ENCODE measurements at places on chromosomes 7 and 10.
A peak's percentile ranks its signal among the peaks of the same experiment; 100 is the strongest.

DNA sequence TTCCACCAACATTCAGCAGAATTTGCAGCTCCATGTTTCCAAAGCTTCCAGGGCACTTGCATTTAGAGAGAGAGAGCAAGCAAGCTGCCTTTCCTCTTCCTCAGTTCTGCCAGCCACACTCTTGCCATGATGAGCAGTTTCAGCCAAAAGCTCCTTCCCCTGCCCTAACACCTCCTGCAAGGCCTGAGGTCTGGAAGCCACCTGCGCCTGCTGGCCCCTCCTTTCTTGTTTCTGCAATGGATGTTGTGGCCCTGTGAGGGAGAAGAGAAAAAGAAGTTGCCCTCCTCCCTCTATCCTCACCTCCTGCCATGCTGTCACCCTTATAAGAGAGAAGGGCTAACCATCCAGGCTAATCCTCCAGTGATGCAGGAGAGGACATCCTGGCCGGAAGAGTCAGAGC lies 48.7 kb downstream of the IKZF1 start:
- no peak for DNase-seq

GRCh38 chr7:33593611-33594010 lies 311.7 kb upstream of the BMPER start:
- no peak for DNase-seq

DNA sequence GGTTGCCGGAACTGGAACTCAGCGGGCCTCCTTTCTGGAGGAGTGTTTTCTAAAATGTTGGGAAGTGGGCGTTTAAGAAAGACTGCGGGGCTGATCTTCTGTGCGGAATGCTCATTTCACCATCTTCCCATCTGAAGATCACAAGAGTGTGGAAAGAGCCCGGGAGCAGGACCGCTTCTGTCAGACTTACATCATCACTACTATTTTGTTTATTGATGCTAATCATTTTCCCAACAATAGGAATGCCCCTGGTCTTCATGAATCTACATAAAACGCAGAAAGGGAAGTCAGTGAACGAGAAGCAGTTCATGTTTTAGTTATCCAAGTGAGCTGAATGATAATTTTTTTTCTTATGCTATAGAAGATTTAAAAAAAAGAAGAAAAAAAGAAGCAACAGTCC lies 447.8 kb upstream of the MKI67 start:
- DNase-seq = no peak

GRCh38 chr7:116736927-116737715 lies 65.1 kb downstream of the MET start:
- DNase-seq = no peak

- no peak for DNase-seq
These were observed 1151.1 kb downstream of the TYW1 start for GRCh38 chr7:68147614-68148238.

DNA sequence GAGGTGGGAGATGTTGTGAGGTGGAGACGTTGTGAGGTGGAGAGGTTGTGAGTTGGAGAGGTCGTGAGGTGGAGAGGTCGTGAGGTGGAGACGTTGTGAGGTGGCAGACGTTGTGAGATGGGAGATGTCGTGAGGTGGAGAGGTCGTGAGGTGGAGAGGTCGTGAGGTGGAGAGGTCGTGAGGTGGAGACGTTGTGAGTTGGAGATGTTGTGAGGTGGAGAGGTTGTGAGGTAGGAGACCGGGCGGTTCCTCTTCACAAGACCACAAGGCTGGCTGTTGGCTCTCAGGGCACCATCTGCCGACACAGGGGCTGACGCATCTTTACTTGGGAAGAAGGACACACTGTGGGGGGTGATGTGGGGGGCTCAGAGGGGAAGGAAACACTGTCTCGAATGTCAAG lies 34.7 kb upstream of the SHH start:
- DNase-seq = no peak

DNA sequence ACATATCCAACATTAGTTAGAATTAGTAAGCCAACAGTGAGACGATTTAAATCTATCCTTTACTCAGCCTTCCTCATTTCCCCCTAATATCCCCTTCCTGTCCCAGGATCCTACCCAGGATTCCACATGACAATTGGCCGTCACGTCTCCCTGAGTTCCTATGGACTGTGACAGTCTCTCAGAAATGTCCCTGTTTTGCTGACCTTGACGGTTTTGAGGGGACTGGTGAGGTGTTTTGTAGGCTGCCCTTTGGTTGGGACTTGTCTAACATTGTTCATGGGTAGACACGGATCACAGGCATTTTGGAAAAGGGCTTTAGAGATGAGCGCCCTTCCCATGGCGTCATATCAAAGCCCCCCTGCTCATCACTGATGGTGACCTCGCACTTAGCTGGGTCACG lies 162.8 kb downstream of the ZMYND11 start:
- no peak for DNase-seq

GRCh38 chr10:23695825-23696420 lies 257.0 kb downstream of the OTUD1 start:
- no peak for DNase-seq

DNA sequence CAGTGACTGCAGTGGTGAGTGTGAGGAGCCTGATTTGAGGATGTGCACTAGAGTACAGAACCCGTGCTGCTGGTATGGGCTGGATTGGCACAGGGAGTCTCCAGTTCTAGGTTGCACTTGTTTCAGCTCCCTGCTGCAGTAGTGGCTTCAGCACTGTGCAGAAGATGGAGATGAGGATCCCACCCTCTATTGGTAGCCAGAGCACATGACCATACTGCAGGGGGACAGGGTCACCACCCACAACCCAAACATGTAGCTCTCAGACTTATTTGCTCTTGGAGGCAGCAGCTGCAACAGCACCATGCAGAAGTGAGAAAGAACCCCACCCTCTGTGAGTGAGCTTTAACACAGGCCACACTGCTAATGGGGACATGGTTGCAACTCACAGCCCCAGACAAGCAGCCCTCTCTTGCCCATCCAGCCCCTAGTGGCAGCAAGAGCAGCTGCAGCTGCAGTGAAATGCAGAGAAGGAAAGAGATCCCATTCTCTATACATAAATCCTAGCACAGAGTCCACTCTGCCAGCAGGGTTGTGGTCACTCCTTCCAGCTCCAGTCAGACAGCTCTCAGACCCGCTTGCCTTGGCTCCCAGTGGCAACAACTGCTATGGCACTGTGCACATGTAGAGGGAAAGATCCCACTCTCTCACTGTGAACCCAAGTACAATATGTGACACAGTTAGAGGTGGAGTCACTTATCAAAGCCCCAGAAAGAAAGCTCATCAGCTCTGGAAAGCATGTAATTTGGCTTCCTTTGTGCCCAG lies 51.4 kb upstream of the SCIN start:
- no peak for DNase-seq

- no peak for DNase-seq
These were observed 84.0 kb downstream of the SEMA3D start for GRCh38 chr7:85102813-85103350.

DNA sequence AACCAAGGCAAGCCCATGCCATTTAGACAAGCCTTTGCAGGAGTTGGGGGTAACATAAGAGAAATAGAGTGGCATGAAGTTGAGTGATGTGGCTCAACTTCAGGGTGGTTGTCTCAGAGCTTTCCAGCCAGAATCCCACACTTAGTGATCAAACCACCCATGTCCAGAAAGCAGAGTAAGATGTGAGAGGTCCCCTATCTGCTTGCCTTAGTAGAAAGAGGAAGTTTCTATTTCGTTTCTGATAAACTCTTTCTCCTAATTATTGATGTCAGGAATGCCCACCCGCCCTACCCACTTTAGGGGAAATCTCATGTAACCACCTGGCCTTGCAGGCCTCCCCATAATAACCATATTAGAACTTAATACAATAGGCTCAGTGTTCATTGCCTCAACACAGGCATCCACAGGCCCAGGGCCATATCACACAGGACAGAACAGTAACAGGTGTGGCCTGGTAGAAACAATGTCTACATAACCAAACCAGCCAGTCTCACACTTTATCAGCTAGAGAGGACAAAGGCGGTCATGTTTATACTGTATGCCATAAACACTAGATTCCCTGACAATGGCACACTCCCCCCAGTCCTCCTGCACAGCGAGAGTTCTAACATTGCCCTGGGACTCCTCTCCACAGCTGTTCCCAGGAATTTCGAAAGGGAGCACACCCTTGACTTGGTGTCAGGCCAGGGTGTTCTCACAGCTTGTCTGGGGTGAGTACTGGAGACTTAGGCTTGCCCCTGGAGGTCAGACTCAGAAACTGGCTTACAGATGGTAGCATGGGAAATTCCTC lies 364.4 kb downstream of the CXCL12 start:
- DNase-seq = no peak

DNA sequence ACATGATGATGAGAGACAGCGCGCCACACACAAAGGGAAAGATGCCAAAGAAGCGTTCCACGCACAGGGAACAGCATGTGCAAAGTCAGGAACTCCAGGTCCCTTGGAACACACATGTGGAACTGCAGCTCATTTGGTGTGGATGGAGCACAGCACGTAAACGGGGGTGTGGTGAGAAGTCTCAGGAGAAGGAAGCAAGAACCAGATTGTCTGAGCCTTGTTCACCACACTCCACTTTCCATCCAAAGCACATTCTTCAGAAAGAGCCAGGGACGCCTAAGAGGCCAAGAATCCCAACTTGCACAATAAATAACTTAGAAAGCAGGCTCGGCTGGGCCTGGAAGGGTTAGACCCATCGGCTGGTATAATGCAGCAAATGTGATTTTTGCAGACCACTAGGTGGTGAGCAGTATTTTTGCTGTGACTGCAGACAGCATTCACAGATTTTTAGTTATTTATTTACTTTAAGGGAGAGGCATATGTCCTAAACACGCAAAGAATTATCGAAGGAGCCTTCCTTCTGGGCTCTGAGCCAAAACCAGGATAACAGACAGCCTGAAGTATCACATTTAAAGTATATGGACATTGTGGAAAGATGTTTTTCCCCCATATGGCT lies 27.9 kb upstream of the ASCC1 start:
- DNase-seq = peak; percentile 56

GRCh38 chr7:105814481-105814880 lies 61.9 kb downstream of the ATXN7L1 start:
- no peak for DNase-seq

- no peak for DNase-seq
These were observed 118.4 kb upstream of the WDR11 start for GRCh38 chr10:120732643-120733313.

DNA sequence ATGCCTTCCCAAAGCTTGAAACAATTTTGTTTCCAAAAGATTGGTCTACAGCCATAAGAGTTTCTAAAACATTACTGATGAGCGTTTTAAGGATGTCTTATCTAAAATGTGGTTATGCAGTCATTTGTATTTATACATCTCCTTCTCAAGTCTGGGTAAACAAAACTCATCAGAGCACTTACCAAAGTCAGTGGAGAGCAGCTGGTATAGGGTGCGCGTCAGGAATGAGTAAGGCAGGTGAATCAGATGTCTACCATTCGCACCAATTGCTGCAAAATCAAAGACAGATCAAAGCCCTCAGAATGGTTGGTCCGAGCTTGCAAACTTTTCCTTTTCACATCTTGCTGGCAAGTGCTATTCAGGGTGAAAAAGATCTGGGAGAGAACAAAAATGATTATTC lies 65.6 kb upstream of the FAM171A1 start:
- no peak for DNase-seq

GRCh38 chr7:54932818-54933543 lies 85.8 kb upstream of the EGFR start:
- DNase-seq = peak; percentile 82

DNA sequence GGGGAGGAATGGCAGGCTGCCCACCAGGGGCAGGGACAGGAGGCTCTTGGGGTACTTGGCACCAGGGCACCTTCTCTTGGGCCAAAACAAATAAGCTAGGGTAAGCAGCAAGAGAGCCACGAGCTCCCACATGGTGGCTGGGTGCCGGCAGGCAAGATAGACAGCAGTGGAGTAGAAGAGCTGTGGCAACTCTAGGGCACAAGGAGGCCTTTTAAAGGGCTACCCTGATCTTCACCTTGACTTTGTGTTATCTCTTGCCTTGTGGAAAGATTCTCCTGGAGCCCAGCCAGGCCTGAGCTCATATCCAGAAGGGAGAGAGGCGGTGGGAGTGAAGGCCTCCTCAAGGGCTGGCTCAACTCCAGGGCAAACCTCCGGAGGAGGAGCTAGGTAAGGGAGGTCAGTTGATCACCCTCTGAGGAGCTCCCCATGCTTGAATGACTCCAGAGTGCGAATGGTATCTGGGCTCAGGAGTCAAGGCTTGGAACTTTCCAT lies at the start of gene CYP17A1:
CYP17A1 (minus strand) TSS at position 184 of the 492 bp plus-strand sequence; CDS start at position 132, 52 bp downstream.
- peak; percentile 68 for DNase-seq

- DNase-seq = no peak
These were observed 170.8 kb upstream of the DGKB start for GRCh38 chr7:15073301-15073700.

DNA sequence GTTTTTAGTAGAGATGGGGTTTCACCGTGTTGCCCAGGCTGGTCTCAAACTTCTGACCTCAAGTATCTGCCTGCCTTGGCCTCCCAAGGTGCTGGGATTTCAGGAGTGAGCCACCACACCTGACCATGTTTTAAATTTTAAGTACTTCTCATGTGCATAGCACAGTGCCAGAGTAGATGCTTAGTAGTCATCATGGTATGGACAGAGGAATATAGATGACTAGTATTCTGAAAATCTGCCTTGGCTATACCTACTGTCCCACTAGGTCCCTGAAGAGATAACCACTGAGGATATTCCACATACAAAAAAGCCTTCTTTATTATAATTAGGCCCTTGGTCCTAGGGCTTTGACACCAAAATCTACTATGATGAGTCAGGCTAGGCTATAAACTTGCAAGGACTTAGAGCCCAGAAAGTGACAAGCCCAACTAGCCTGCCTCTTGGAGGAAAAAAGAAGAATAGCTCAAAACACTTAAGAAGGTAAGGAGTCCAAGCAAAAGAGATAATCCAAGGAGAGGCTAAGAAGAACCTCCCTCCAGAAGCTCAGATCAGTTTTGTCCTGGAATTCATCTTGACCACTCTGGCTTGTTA lies 34.0 kb downstream of the LUC7L2 start:
- no peak for DNase-seq

DNA sequence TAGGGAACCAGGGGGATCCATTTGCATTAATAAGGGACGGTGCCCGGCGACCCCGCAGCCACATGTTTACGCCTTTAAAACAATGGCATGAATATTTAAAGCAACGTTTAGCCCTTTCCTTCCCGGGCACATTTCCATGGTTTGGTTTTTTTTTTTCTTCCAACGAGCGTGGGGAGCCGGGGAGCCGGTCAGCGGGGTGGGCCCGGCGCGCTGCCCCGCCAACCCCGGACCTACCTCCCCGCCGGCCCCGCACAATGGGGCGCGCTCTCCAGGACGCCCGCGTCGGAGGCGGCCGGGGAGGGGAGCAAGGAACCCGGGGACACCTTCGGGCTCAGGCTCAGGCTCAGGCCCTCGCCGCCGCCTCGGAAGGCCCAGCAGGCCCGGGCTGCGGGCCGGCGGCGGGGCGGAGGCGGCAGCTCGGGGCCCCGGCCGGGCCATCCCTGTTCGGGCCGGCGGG lies 1.0 kb downstream of the SEPHS1 start:
- DNase-seq = peak; percentile 53
